ENCODE measurements at places on chromosomes 4 and X. TPM values are rescaled to one million over a fixed set of nuclear protein-coding genes. Genes with fewer than 3 reads are reported as not detected.
A peak's percentile ranks its signal among the peaks of the same experiment; 100 is the strongest.

- no peak for DNase-seq
These were observed 913 bp upstream of the PRDM8 start for GRCh38 chr4:80196259-80196921.

- no peak for DNase-seq
These were observed 193.1 kb downstream of the PARM1 start for GRCh38 chr4:75126058-75126457.

GRCh38 chr4:17662694-17663093 lies 48.3 kb downstream of the MED28 start:
- no peak for DNase-seq

REELD1 gene
- total RNA-seq = 1.2 TPM

GRCh38 chrX:134013524-134013923 lies 28.1 kb upstream of the GPC3 start:
- DNase-seq = no peak

FANCB gene
- total RNA-seq = 1.8 TPM

- DNase-seq = peak; percentile 46
These were observed at the start of gene SPINK2 for GRCh38 chr4:56821381-56822243. TSS of gene SPINK2 (minus strand) at chr4:56821701. CDS start at chr4:56821662, 39 bp downstream.

GRCh38 chr4:912548-913279 lies 19.4 kb downstream of the GAK start:
- no peak for DNase-seq

AFF2 gene
- total RNA-seq = 2.3 TPM

REPS2 gene
- 24.3 TPM for total RNA-seq

DNA sequence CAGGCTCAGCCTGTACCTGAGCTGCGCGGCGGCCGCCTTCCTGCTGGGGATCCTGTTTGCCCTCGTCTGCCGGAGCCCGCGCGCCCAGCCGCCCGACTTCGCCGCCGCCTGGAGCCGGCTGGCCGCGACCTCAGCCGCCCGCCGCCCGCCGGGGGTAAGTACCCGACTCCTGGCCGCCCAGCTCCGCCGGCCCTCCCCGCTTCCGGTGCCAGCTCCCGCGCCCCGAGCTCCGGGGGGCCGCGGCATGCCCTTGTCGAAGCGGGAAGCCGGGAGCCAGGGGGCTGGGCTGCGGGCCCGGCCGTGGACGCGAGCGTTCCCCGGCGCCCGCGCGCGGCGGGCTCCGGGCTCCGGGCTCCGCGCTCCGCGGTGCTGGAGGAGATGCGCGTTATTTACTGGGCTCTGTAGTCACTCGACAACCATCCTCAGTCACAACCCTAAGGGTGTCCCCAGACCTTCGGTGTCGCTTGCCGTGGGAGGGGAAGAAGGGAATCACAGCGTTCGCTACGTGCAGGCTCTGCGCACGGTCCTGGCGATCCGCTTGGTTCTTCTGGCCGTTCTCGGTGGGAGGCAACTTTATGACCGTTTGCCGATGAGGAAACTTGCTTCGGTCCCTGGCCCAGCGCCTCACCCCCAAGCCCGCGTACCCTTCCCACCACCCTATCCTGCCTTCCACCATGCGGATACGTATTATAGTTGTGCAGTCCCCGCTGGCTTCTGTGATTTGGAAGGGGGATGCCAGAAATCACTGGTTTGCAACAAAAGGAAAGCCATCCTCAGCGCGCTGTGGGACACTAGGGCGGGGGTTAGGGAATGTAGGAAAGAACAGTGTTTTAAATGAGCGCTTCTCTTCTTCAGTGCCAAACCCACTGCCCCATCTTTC lies 944 bp downstream of the SNX25 start:
- DNase-seq = peak; percentile 53

Measured in ureter (tissue), 1 donor.